ENCODE measurements at places on chromosomes 11 and 22.

- no peak for DNase-seq
Measured at GRCh38 chr11:1707751-1708150, 10.8 kb downstream of the KRTAP5-6 start.

GRCh38 chr11:65781152-65781961 lies 581 bp upstream of the AP5B1 start:
- no peak for DNase-seq

DNA sequence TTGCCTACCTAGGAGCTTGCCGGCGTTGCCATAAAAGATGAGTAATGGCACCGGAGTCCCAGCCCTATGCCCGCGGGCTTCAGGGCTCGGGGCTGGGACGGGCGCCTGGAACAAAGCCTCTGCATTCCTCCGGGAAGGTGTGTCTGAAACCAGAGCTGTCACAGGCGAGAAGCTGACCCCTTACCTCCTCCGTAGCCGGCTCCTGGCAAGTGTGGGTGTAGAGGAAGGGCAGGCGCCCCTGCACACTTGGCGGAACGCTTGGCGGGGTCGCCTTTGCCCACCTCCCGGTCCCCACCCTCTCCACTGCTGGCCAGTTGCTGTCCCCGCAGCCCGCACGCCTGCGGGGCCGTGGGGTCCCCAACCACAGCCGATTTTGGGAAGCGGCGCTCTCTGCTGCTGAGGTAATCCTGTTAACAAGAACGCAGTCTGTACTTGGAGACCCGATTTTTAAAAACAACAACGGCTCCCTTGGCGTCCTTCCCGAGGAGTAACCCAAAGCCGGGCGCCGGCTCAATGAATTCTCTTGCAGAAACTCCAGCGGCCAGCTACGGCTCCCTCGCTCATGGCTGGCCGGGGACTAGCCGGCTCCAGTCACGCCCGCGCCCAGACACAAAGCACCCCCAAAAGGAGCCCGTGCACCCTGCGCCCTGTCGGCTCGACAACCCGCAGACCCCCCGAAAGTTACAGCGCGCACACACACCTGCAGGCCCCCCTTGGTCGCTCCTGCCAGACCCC lies 89.2 kb downstream of the PLEKHA7 start:
- DNase-seq, result peak; percentile 8

DNA sequence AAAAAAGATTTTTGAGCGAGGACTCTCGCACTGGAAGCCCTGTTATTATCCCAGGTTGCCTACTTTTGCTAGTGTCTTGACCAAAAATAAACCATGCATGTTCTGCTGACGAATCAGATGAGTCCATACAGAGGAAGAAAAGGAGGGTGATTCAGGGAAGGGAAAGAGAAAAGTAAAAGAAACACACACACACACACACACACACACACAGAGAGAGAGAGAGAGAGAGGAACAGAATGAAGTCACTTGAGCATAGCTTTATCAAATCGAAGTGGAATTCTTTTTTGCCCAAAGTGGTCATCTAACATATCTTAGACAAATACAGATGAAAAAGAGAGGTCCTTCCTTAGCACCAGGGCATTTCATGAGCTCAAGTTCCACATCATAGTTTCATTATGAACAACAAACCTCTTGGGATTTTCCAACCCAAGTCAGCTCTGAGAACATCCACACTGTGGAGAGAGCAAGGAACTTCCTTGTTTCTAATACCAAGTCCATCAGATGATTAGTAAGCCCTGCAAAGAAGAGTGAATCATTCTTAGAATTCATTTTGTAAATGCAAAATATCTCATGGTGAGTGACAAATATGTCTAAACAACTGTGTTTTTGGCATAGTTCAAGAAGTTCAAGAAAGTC lies 7.7 kb upstream of the MMP12 start:
- no peak for DNase-seq

GRCh38 chr11:126410649-126411048 lies 55.2 kb downstream of the ST3GAL4 start:
- DNase-seq, result no peak

GRCh38 chr11:41983475-41983874 lies 524.0 kb upstream of the LRRC4C start:
- no peak for DNase-seq

- DNase-seq, result no peak
Measured at GRCh38 chr22:50046481-50047245, 11.4 kb downstream of the TTLL8 start.

- DNase-seq, result no peak
Measured at GRCh38 chr11:66178871-66179270, 89.6 kb upstream of the RAB1B start.

- DNase-seq, result no peak
Measured at GRCh38 chr11:34624069-34624468, 3.2 kb downstream of the EHF start.

DNA sequence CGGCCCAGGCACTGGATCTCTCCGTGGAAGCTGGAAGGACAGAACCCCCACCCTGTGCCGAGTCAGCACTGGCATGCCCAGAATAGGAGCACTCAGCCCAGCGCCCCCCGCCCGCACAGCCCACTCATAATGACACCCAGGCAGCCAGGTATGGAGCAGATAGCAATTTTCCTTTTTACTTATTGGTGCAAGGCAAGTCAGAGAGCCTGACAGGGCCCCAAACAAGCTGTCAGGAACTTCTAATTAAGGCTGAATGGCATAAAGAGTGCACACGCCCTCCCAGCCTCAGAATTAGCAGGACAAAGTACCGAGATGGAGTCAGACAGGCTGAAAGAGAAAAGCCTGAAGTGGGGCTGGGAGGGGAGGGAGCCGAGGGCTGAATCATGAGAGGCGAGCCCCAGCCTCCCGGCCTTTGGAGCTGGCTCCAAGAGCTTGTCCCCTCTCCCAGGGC lies 76.9 kb downstream of the DSCAML1 start:
- DNase-seq, result peak; percentile 25

- no peak for DNase-seq
Measured at GRCh38 chr11:60182541-60183330, at the start of gene MS4A6A. Gene MS4A6A (minus strand): TSS chr11:60183083. CDS start chr11:60181727, 1,356 bp downstream.

GRCh38 chr11:20059587-20060021 lies 100.7 kb downstream of the DBX1 start:
- DNase-seq, result no peak

Measured in NCI-H1092 (cell line).